ENCODE measurements at places on chromosomes 11 and 22.

DNA sequence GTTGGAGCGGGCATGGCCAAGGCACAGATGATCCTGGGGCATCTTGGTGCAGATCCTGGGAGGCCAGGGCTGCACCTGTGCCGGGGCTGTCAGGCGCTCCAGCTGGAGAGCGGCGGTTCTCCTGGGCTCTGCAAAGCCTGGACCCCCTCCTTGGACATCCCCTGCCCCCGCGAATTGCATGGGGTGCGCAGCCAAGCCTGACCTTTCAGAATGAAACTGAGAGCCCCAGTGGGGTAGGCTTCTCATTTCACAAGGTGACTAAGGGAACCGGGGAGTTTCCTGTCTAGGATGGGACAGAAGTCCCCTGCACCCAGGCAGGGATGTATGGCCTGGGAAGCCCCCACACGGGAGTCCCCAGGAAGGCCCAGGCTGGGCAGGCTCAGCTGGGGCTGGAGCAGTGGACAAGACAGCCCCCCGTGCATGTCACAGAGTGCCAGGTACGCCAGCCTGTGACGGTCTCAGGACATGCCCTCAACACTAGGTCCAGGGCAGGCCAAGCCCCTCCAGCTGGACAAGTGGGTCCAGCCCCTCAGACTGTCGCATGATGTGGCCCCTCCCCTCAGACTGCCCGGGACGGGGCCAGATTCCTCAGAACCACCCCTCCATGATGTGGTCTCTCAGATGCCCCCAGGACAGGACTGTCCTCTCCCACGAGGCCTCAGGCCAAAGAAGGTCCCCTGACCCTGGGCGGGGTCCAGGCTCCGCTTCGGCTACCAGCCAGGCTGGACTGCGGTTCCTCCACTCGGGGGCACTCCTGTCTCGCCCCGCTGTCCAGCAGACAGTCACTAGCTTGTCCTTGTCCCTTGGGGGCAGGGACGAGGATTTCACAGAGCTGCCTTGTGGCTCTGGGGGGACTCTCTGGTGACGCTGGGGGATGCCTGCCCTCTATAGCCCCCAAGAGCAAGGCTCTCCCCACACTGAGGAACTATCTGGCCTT, 2.3 kb downstream of the LSP1 start:
- no peak for DNase-seq

DNA sequence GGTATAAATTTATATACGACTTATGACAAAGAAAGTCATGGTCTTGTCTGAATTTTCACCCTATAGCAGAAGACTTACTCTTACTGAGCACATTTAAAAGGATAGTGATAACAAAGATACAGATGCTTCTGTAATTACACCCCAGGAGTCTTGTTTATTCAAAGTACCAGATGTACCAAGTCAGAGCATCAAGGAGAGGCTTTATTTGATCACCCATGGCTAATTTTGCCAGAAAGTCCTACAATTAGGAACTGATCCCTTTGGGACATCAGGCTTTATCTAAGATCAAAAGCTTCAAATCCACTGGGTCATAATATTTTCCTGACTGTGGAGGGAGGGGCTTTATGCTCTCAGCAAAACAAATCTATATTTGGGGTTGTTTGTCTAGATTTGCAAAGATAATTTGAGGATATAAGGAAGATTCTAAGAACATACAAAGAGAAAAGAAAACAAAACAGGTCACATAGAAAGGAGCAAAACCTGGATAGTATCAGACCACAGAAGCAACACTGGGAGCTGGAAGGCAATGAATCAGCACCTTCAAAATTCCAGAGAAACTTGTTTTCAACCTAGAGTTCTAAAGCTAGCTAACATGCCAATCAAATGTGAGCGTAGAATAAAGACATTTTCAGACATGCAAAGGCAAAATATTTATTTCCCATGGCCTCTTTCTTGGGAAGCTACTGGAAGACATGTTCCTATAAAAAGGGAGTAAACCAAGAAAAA, 124.8 kb upstream of the CSNK2A3 start:
- no peak for DNase-seq

- DNase-seq = no peak
These were observed 133.6 kb downstream of the SHANK2 start for GRCh38 chr11:71118671-71119250.

- no peak for DNase-seq
These were observed 237.4 kb downstream of the TMEM135 start for GRCh38 chr11:87275176-87275575.

DNA sequence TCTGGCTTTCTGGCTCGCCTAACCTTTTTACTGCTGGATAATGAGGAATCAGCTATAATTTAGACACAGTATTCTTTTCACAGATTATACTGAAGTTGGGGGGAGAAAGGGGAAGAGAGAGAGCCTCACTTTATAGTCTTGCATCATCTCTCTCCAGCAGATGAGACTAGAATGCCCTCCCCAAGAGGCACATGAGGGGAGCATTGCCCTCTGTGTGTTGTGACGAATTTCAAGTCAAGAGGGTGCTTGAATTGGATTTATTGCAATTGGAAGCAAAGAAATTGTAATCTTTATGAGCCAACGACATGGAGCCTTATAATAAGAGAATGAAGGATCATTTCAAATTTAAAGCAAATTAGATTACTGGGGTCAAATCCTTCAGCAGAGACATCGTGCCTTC, 17.6 kb upstream of the CADM1 start:
- no peak for DNase-seq

DNA sequence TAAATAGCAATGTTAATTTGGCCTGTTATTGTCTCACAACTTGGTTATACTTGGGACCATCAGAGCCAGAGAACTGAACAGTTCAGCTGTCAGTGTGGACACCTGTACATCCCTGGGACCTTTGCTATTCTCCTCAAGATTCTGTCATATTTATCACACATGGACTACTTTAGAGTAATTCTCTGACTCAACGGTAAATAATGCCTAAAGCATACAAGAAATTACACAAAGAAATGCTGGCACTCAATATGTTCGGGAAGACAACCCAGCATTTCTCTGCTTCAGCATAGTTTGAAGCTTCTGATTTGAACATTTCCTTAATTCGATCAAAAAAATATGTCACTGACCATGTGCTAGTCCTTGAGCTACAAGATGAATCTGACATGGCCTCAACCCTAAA, 34.6 kb upstream of the MMP13 start:
- no peak for DNase-seq

DNA sequence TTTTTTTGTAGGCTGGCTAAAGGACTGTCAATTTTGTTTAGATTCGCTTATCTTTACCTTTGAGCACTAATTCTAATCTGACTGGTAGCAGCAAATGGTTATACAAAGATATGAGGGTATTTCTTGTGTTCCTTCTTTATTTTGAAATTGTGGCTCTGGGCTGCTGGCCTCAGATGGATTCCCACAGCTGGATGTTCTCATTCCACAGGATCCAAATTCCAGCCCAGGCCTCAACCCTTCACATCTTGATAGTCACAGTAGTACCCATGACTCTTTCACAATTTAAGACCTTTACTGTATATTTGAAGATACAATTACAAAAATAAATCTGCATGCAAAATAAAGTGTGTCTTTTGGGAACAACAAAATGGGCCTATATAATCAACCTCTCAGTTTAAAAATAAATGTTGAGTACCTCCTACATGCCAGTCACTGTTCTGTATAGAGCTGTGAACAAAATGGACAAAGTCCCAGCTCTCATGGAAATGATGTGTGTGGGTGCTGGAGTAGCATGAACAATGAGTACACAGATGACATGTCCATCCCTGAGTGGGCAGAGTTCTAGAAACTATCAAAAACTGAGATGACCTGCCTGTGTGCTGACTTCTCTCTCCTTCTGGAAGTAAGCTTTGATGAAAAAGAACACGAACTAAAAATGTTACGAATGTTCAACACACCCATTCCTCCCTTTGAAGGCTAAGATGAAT, 51.7 kb upstream of the FBXO3 start:
- DNase-seq = no peak

DNA sequence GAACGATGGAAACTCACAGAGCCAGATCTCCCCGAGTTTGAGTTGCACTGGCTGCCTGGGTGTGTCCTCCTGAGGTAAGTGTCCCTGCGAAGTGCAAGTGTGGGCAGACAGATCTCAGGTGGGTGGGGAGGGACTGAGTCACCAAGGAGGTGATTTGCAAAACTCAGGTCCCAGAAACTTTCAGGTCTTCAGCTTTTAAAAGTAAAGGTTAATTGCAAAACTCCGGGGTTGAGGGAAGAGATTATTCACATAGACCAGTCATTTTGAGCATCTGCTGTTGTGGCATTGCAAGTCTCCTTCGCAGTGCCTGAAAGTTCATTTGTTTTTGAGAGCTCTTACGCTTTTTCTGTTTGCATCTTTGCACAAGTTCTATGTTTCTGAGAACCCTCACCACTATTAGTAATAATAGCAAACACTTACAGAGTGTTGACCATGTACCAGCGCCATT, 7.1 kb downstream of the CD44 start:
- no peak for DNase-seq

GRCh38 chr11:116452461-116452860, 320.3 kb downstream of the BUD13 start:
- no peak for DNase-seq

GRCh38 chr11:117315285-117316196, 515 bp downstream of the BACE1 start:
- no peak for DNase-seq

DNA sequence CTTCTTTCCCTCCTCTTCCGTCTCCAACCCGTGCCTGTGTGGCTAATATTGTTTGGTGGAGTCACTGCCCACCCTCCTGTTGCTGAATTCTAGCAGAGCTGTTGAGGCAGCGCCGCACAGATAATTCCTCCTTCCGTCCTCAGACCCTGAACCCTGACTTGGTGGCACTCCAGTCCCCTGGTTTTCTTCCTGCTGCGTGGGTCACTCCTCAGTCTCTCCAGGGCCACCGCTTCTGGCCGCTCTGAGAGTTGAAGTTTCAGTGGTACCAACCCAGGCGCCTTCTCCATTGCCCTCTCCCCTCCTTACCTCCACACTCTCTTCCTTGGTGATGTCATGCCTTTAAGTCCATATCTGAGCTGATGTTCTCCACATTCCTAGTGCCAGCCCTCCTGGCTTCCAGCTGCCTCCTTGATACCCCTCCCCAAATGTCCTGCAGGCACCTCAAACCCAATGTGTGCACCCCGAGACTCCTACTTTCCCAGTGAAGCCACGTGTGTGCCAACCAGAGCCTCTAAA, 54.5 kb upstream of the RASD2 start:
- DNase-seq = no peak

- DNase-seq = no peak
These were observed 1.0 kb upstream of the FKBP2 start for GRCh38 chr11:64239662-64240434.

GRCh38 chr22:49011379-49011768, 816.3 kb downstream of the BRD1 start:
- DNase-seq = no peak

DNA sequence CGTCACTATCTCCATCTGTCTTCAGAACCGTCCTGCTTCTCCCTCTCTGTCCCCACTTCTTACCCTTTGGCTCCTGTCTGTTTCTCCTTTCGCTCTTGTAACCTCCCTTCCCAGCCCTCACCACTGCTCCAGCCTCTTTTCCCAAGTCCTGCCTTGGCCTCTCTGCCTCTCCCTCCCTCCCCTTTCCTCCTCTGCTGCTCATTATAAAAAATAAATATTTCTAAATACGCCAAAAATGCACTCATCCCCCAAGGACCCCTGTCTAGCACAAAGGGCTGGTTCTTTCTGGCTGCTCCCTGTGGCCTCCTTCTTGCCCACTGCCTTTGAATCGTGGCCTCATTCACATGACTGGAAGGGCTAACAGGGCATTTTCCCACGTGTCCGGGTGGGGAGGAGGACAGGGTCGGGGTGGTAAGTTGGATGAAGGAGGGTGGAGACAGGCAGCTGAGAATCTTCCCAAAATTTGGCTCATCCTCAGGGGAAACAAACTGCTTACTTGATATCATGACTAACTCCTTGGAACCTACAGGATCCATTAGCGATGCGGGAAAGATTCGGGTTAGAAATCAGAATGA, 26.4 kb upstream of the OAF start:
- DNase-seq = no peak

GRCh38 chr22:43850529-43850928, 11.8 kb downstream of the SULT4A1 start:
- DNase-seq = no peak

DNA sequence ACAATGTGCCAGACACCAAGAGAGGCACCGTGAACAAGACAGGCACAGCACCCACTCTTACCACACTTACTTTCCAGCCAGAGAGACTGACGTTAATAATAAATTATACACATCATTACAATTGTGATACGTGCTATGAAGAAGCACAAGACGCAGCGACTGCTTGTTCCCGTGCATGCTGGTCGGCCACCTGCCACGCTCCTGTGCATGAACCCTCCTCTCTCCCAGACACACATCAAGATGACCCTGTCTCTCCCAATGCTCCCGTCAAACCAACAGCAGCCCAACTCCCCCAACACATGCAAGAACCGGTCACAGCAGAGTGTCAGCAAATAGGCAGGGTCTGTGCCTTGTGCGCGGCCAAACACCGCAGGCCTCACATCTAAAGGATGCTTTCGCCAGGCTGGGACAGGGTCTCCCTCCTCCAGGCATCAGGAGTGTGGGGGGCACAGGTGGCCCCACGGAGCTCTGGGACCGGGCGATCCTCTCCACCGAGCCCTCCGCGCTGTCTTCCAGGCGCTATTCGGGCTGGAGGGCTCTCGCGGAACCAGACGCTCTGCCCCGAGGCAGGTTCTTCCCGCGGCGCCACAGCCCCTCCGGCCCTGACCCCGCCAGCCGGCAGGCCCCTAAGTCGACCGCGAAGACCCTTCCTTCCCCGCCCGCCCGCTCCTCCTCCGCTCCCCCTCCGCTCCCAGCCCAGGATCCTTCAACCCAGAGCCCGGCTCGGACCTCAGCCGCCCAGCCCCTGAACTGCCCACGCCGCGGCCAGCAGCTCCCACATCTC, 533 bp downstream of the SERGEF start:
- DNase-seq = no peak

DNA sequence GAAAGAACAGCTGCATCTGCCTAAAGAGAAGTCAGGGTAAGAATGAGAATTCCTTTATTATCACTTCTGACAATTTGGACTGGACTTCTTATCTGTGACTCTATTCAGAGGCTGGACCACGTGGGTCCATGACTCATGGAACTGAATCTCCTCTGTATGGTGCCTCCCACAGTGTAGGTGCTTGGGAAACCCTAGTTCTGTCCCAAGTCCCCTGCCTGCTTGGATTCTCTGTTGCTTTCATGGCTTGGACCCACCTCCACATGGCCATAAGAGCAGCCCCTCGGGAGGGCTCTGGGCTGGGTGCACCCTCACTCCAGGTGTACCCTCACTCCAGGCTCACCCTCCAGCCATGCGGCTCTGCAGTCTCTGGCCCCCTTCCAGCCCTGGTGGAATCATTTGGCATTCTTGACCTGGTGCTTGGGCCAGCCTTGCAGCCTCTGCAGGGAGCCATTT, 153.4 kb downstream of the CACNA1I start:
- DNase-seq = no peak

DNA sequence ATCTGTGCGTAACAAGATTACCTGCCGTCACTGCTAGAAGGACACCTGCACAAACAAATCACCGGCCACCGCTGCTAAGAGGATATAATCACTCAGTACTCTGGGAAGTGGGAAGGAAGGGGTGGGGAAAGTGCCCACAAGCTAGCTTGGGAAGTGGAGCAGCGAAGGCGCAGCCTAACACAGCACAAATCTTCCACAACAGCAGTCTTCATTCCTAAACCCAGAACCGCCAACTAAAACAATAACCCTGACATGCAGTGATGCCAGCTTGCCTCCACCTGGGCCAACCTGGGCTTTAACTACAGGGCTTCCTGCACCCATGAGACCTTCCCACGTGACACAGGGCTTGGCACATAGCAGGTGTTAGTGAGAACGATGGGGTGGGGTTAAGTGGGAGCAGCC, 5.1 kb downstream of the DGCR2 start:
- no peak for DNase-seq

- no peak for DNase-seq
These were observed 55.3 kb upstream of the GCAT start for GRCh38 chr22:37752189-37753087.

- DNase-seq = no peak
These were observed 524.0 kb upstream of the LRRC4C start for GRCh38 chr11:41983475-41983874.

All from activated T-helper 1 cell treated with anti-CD3 and anti-CD28 coated beads, Interleukin-2, amount 50 U/mL, for 16 hours (primary cell).